SK-N-SH (cell line): ENCODE measurements at places on chromosomes 12 and 14. TPM values are rescaled to one million over a fixed set of nuclear protein-coding genes. Genes with fewer than 3 reads are reported as not detected.

Gene DNM1L
- 26.6 and 39.5 TPM in 2 replicates for polyA plus RNA-seq

Gene C1S
- 14.5 and 19.3 TPM in 2 replicates for polyA plus RNA-seq

Gene LRP1-AS
- polyA plus RNA-seq = not detected in 2 replicates

Gene CCDC175
- polyA plus RNA-seq = not detected in 2 replicates
